ENCODE measurements at places on chromosomes 16 and 17. TPM values are rescaled to one million over a fixed set of nuclear protein-coding genes. Genes with fewer than 3 reads are reported as not detected.

Gene SRL
- not detected for total RNA-seq

Gene PHKB
- 102 TPM for total RNA-seq

Gene PTRH2
- total RNA-seq = 16.9 TPM

Gene CEMP1
- total RNA-seq = 0.09 TPM

Gene MFAP4
- total RNA-seq = 41.3 TPM

Gene GALNS
- 41.8 TPM for total RNA-seq

Gene HBA2
- total RNA-seq = not detected

Gene KRTAP1-5
- total RNA-seq = 0.23 TPM

Gene C17orf50
- not detected for total RNA-seq

Gene KRTAP2-3
- total RNA-seq = 0.65 TPM

Gene ST6GALNAC1
- total RNA-seq = not detected

Gene EFCAB13
- 9.2 TPM for total RNA-seq

Gene ZNF750
- total RNA-seq = not detected

Gene MT1E
- total RNA-seq = 79.6 TPM

Gene CDH13
- total RNA-seq = 293 TPM

Gene NLRC5
- total RNA-seq = 34.4 TPM

Gene SCARF1
- 0.59 TPM for total RNA-seq

Gene CCDC92B
- total RNA-seq = not detected

Gene KRT9
- not detected for total RNA-seq

Gene EVI2A
- 0.09 TPM for total RNA-seq

Gene KRTAP4-6
- not detected for total RNA-seq

Gene GABARAPL2
- total RNA-seq = 50.2 TPM

Gene CACNG5
- not detected for total RNA-seq

Gene KRTAP2-2
- not detected for total RNA-seq

Gene TAC4
- total RNA-seq = not detected

Gene MAPT
- under 0.01 TPM for total RNA-seq

Gene EXOC3L1
- not detected for total RNA-seq

Gene CLDN7
- total RNA-seq = 0.60 TPM

Gene C17orf67
- total RNA-seq = 0.78 TPM

Gene HAGH
- total RNA-seq = 57.3 TPM

Gene NAA38
- 25.0 TPM for total RNA-seq

Gene FBXL16
- 0.28 TPM for total RNA-seq

Gene HSD17B2
- 1.8 TPM for total RNA-seq

Gene ACE
- total RNA-seq = 1.1 TPM

Gene EPX
- not detected for total RNA-seq

Gene RRAD
- 37.4 TPM for total RNA-seq

Gene SMIM36
- not detected for total RNA-seq

Gene KRT31
- total RNA-seq = not detected

Gene SUPT6H
- 79.7 TPM for total RNA-seq

Gene C16orf92
- not detected for total RNA-seq

Gene MAP2K6
- total RNA-seq = 0.37 TPM

Gene MYH2
- 0.97 TPM for total RNA-seq

Gene CDK5R1
- total RNA-seq = 1.5 TPM

Gene C17orf100
- total RNA-seq = 0.59 TPM

Gene SPOP
- 62.5 TPM for total RNA-seq

Gene FADS6
- total RNA-seq = not detected

Gene KRTAP9-4
- total RNA-seq = not detected

Gene ABCC11
- total RNA-seq = not detected

Measured in smooth muscle cell of the umbilical artery (primary cell).